ENCODE measurements at places on chromosomes 12 and 14. TPM values are rescaled to one million over a fixed set of nuclear protein-coding genes. Genes with fewer than 3 reads are reported as not detected.
A peak's percentile ranks its signal among the peaks of the same experiment; 100 is the strongest.

DNA sequence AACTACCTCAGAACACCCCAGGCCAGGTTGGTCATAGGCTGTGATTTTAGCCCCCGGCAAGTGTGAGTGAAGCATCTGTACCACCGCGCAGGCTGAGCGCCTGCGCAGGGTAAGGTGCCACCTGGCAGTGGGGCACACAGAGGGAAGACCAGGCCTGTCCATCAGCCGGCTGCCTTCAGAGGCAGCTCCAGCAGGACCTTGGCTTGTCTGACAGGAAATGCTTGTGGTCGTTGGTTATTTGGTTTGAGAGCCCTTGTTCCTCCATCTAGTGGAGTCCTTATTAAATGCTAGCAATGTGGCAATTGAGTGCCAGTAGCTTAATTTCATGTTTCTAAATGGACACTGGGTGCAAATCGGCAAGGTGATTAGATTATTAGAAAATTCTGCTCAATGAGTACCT, 27.5 kb downstream of the SLC25A29 start:
- no peaks in the 10 kb centered on the region for H3K27me3 ChIP-seq
- H3K36me3 ChIP-seq: peaks cover 23% of the 10 kb centered on the region
- no peak for DNase-seq
- H3K4me3 ChIP-seq: no peak overlapping the region
- H3K4me1 ChIP-seq: peaks cover 36% of the 10 kb centered on the region

- no peaks in the 10 kb centered on the region for H3K4me1 ChIP-seq
- no peak overlapping the region for H3K4me3 ChIP-seq
- DNase-seq: no peak
- H3K36me3 ChIP-seq: no peaks in the 10 kb centered on the region
- H3K27me3 ChIP-seq: peaks cover 11% of the 10 kb centered on the region
These were observed 17.4 kb upstream of the COL2A1 start for GRCh38 chr12:48021485-48022179.

DNA sequence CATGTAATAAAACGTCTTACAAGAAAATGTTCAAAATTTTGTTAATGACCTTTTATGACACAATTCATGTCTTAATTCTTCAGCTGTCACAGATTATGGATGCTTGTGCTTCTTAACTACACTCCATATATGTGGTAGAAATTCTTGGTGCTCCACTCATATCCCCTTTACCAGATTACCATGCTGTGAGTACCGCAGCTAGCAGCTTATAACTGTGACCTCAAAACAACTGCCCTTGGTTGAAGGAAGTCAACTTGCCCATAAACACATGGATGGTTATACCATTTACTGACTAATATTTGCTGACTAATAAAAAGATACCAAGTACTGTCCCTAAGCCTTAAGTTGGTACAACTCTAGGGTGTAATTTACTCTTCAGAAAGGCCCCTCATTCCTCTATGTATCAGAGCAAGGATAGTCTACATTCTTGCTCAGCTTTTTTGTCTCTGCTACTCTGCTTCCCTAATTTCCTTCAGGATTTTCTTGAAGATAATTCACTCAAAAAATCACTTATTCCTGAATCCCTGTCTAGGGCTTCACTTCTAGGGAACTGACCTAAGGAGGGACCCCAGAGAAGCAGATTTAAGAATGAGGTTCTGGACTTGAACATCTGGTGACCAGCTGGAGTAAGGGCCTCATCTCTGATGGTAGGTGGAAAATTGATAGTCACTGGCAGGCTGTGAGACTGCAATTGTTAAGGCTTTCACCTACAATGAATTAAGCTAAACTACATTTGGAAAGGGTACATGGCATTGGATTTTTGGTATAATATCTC, 152.3 kb downstream of the SLC6A15 start:
- H3K4me3 ChIP-seq: no peak overlapping the region
- DNase-seq: no peak
- H3K27ac ChIP-seq: no peak overlapping the region
- no peaks in the 10 kb centered on the region for H3K36me3 ChIP-seq
- H3K27me3 ChIP-seq: no peaks in the 10 kb centered on the region
- no peaks in the 10 kb centered on the region for H3K4me1 ChIP-seq

DNA sequence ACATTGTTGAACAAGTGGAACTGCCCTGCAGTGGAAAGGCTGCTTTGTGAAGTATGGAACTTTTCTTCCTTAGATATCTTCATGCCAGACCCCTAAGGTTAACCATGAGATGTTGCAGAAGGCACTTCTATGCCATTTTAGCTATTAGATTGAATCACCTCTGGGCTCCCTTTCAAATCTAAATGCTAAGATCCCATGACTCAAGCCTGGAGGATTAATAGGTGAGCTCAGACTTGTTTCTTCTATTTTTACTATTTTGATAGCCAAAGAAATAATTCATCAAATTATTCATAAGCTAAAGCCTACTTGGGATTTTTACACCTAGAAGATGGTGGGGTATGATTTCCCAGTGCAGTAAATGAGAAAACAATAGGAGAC, 64.3 kb downstream of the DAD1 start:
- DNase-seq: no peak
- peak overlapping the region; percentile 97 for H3K27ac ChIP-seq
- H3K36me3 ChIP-seq: peaks cover 97% of the 10 kb centered on the region
- H3K4me1 ChIP-seq: peaks cover 89% of the 10 kb centered on the region
- peak overlapping the region; percentile 84 for H3K4me3 ChIP-seq

GRCh38 chr12:95151406-95151805, 65.9 kb downstream of the FGD6 start:
- no peaks in the 10 kb centered on the region for H3K27me3 ChIP-seq
- no peak overlapping the region for H3K27ac ChIP-seq
- no peaks in the 10 kb centered on the region for H3K36me3 ChIP-seq
- no peak for DNase-seq
- no peak overlapping the region for H3K4me3 ChIP-seq
- H3K4me1 ChIP-seq: no peaks in the 10 kb centered on the region

The PDZRN4 gene
- total RNA-seq: not detected

DNA sequence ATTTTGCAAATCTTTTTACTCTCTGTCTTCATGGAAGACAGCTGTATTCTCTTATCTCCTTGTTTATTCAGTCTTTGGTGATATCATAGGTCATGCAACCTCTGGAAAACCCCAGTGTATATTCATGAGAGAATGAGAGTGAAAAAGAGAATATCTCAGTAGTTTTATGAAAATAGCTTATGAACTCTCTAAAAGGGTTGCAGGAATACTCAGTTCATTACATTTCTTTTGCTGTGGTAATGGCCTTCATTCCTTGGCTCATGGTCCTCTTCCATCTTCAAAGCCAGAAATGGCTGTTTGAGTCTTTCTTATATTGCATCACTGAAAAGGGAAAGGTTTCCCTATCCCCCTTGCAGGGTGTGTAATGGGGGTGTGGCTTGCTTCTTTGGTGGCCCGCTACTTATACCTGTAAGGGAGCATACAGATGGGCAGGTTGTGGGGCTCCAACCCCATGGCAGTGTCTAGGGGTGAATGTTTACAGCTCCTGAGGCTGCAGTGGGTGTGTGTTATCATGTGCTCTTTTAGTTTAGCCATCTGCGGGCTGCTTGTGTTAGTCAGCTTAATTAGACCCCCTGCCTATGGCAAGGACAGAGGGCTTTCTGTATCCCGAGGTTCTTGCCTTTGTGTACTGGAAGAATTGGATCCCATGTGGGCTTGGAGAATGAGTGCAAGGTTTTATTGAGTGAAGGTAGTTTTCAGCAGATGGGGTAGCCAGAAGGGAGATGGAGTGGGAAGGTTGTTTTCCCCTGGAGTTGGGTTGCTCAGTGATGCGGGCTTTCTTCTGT, 150.2 kb downstream of the CCDC91 start:
- no peak overlapping the region for H3K27ac ChIP-seq
- DNase-seq: no peak
- no peak overlapping the region for H3K4me3 ChIP-seq
- peaks cover 7% of the 10 kb centered on the region for H3K36me3 ChIP-seq

DNA sequence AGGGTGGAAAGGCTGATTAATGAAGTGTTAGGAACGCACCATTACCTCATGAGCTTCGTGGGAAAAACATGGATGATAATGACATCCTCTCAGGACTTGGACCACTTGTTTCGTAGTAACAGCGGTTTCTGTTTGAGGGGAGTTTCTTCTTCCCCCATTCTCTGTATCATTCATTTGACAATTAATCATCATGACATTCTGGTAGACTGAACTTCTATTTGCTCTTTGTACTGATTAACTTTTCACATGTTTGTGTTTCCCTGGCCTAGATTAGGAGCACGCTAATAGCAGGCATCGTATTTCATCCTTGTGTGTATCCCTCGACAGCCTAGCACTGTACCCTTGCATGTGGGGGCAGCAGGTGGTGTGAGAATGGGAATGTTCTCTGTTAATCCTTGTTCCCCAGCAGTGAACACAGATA, 8.0 kb downstream of the LRRC74A start:
- no peaks in the 10 kb centered on the region for H3K4me1 ChIP-seq
- no peak overlapping the region for H3K27ac ChIP-seq
- peaks cover 3% of the 10 kb centered on the region for H3K27me3 ChIP-seq
- no peak for DNase-seq

The ITPR2 gene
- 28.6 TPM for total RNA-seq

- DNase-seq: no peak
- no peaks in the 10 kb centered on the region for H3K36me3 ChIP-seq
- H3K27me3 ChIP-seq: peaks cover 11% of the 10 kb centered on the region
- H3K4me3 ChIP-seq: no peak overlapping the region
- no peak overlapping the region for H3K27ac ChIP-seq
- no peaks in the 10 kb centered on the region for H3K4me1 ChIP-seq
These were observed 80.9 kb downstream of the PTPRB start for GRCh38 chr12:70556179-70556869.

All from activated CD4-positive, alpha-beta T cell treated with anti-CD3 and anti-CD28 coated beads for 36 hours (primary cell).